ENCODE measurements at places on chromosomes 1 and 21. TPM values are rescaled to one million over a fixed set of nuclear protein-coding genes. Genes with fewer than 3 reads are reported as not detected.

LINGO4 gene
- polyA plus RNA-seq: 115 TPM

MTARC2 gene
- polyA plus RNA-seq: 5.8 TPM

SPSB1 gene
- 0.90 TPM for polyA plus RNA-seq

IRF6 gene
- 45.5 TPM for polyA plus RNA-seq

INSRR gene
- polyA plus RNA-seq: not detected

RORC gene
- polyA plus RNA-seq: not detected

OR2T33 gene
- not detected for polyA plus RNA-seq

TBX15 gene
- polyA plus RNA-seq: not detected

OTUD7B gene
- 3.5 TPM for polyA plus RNA-seq

TNFRSF18 gene
- not detected for polyA plus RNA-seq

OR2L13 gene
- polyA plus RNA-seq: 3.1 TPM

CLEC20A gene
- polyA plus RNA-seq: 0.79 TPM

DISP3 gene
- not detected for polyA plus RNA-seq

GIPC2 gene
- 16.5 TPM for polyA plus RNA-seq

KCNAB2 gene
- polyA plus RNA-seq: 11.1 TPM

VSIG8 gene
- not detected for polyA plus RNA-seq

C1QC gene
- polyA plus RNA-seq: 0.56 TPM

C1QTNF12 gene
- not detected for polyA plus RNA-seq

NOTCH2 gene
- polyA plus RNA-seq: 6.9 TPM

WDR3 gene
- 25.3 TPM for polyA plus RNA-seq

ESRRG gene
- 10.1 TPM for polyA plus RNA-seq

SELP gene
- polyA plus RNA-seq: not detected

RAD54L gene
- polyA plus RNA-seq: not detected

SLAMF9 gene
- polyA plus RNA-seq: not detected

AJAP1 gene
- 7.4 TPM for polyA plus RNA-seq

AMPD1 gene
- not detected for polyA plus RNA-seq

MAP1LC3C gene
- not detected for polyA plus RNA-seq

DCST2 gene
- polyA plus RNA-seq: not detected

AMY2A gene
- 6.9 TPM for polyA plus RNA-seq

CDA gene
- 7.1 TPM for polyA plus RNA-seq

SMYD2 gene
- polyA plus RNA-seq: 18.3 TPM

TCHHL1 gene
- polyA plus RNA-seq: not detected

GRIK3 gene
- polyA plus RNA-seq: 2.2 TPM

ATXN7L2 gene
- not detected for polyA plus RNA-seq

CD247 gene
- 1.9 TPM for polyA plus RNA-seq

CASQ1 gene
- polyA plus RNA-seq: 18.4 TPM

GSTM1 gene
- 26.0 TPM for polyA plus RNA-seq

YBEY gene
- 7.6 TPM for polyA plus RNA-seq

FCRL4 gene
- not detected for polyA plus RNA-seq

OR2L2 gene
- not detected for polyA plus RNA-seq

RIPPLY3 gene
- not detected for polyA plus RNA-seq

PGBD5 gene
- 8.1 TPM for polyA plus RNA-seq

SFN gene
- not detected for polyA plus RNA-seq

GPR153 gene
- polyA plus RNA-seq: not detected

OR2AK2 gene
- not detected for polyA plus RNA-seq

DCDC2B gene
- not detected for polyA plus RNA-seq

CD1D gene
- polyA plus RNA-seq: 0.39 TPM

TAF5L gene
- polyA plus RNA-seq: 2.7 TPM

CFAP107 gene
- not detected for polyA plus RNA-seq

SLC30A10 gene
- 2.8 TPM for polyA plus RNA-seq

HRNR gene
- polyA plus RNA-seq: not detected

CD5L gene
- polyA plus RNA-seq: not detected

SYT2 gene
- 21.8 TPM for polyA plus RNA-seq

CACNA1E gene
- 2.4 TPM for polyA plus RNA-seq

DLGAP3 gene
- polyA plus RNA-seq: not detected

Data from Purkinje cell (primary cell).